ENCODE measurements at places on chromosomes 1 and 21. TPM values are rescaled to one million over a fixed set of nuclear protein-coding genes. Genes with fewer than 3 reads are reported as not detected.

GRCh38 chr1:172144445-172145061 lies 275.9 kb upstream of the C1orf105 start:
- DNase-seq, result peak; percentile 81

DNA sequence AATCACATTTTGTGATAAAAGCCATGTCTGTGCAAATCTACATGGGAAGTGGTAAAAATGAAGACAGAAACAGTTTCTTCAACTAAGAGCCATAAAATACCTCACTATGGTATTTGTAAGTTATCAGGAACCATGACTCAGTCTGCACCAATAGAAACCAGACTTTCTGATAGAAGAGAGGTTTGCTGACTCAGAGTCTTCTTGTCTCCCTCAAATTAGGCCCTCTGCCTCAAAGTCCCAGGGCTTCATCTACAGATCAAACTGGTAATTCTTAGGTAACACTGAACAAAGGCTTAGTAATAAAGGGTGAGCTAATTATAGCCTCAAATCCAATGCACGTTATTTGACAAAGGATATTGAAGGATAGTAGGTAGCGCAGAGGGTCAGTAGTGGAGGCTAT lies 30.9 kb upstream of the SSX2IP start:
- no peak for DNase-seq

DNA sequence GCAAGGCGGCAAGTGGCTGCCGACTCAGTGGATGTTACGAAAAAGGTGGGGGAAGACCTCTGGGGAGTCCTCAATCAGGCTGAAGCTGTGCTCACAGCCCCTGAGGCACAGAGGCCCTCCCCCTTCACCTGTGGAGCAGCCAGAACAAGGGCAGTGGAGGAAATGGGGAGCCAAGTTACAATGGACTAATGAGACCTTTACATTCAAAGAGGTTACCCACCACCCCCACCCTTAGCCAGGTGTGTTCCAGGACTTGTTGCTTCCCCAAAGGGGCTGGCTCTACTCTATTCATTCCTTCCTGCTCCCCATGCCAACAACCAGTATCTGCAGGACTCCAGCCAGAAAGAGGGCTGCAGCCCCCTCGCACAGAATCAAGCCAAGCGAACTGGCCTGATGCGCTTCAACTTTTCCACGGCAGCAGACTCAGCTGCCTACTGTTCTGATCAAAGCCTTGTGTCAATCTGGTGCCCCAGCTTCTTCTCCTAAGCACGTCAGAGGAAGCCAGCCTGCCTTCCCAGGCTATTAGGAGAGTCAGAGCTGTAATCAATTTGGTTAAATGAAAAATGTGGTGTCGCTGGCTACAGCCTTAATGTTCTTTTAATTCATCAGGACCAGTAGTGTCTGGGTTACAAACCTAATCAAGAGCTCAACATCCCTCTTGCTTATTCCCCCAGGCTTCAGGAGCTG lies 1.8 kb upstream of the SYT2 start:
- DNase-seq, result no peak

CFHR1 gene
- 0.39 TPM for total RNA-seq

- DNase-seq, result no peak
Observed at GRCh38 chr1:95553595-95553994, 319.6 kb downstream of the RWDD3 start.

GRCh38 chr1:203763505-203763904 lies 1.5 kb upstream of the LAX1 start:
- no peak for DNase-seq

GRCh38 chr21:18164483-18164882 lies 80.2 kb upstream of the CHODL start:
- no peak for DNase-seq

OR6K3 gene
- total RNA-seq, result not detected

DNA sequence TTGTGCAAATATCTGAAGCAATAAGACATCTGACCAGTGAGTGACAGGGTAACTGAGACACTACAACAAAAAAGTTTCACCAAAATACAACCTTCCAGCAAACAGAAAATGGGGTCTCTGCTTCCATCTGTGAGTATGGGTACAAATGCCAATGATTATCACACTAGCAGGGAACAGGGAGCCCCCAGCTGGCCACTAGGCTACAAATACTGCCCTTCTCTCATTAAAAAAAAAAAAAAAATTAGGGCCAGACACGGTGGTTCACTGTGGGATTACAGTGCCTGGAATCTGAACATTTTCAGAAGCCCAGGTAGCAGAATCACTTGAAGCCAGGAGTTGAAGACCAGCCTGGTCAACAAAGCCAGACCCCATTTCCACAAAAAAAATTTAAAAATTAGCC lies 48.4 kb upstream of the EDARADD start:
- no peak for DNase-seq

GRCh38 chr1:173039626-173040025 lies 11.1 kb downstream of the TNFSF18 start:
- no peak for DNase-seq

GRCh38 chr21:43992121-43992520 lies 20.0 kb upstream of the TRAPPC10 start:
- DNase-seq, result no peak

GRCh38 chr1:213070406-213070805 lies 19.4 kb downstream of the RPS6KC1 start:
- DNase-seq, result peak; percentile 77

GRCh38 chr1:26616881-26617280 lies 78.9 kb upstream of the ARID1A start:
- DNase-seq, result no peak

DNA sequence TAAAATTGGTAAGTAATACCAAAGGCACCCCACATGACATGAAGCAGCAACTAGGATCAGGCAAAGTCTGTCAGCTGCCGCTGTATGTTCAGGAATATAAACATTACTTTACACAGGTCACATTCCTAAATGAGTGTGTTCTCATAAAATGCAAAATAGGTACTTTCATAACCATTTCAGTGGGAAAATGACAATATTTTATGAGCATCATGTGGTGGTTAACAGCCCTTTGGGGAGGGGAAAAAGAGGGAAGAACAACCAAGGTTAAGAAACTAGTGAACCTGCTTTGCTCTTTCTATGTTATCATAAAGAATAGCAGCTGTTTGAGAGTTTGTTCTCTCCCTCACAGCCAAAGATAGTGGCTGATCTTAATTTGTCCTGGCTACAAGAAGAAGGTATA lies 105.4 kb upstream of the LBR start:
- DNase-seq, result no peak

GRCh38 chr1:208851366-208851765 lies 607.2 kb upstream of the PLXNA2 start:
- DNase-seq, result no peak

GRCh38 chr1:96521994-96522760 lies 199.4 kb upstream of the PTBP2 start:
- no peak for DNase-seq

- DNase-seq, result no peak
Observed at GRCh38 chr1:159851407-159851806, 11.1 kb downstream of the VSIG8 start.

- no peak for DNase-seq
Observed at GRCh38 chr1:172488393-172488792, 44.5 kb upstream of the PIGC start.

GRCh38 chr1:87305762-87306161 lies 22.9 kb upstream of the LMO4 start:
- DNase-seq, result no peak

DNA sequence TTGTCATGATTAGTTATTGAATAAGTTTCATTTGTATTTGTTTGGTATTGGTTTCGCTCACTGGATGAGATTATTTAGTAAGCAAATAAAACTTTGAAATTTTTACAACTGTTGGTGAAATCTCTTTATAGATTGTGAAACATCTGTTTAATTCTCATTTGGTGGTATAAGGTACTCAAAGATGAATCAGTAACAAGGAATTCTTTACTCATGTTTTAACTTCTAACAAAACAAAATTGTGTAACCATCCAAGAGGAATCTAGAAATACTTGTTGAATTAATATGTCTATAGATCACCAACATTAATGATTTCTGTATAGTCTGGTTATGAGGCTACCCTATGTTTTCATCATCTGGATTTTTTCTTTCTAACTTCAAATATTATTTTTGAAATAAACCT lies 62.8 kb upstream of the USP25 start:
- DNase-seq, result no peak

- DNase-seq, result no peak
Observed at GRCh38 chr1:193281894-193282293, 95.5 kb upstream of the B3GALT2 start.

- no peak for DNase-seq
Observed at GRCh38 chr1:53987880-53988279, 30.1 kb downstream of the LDLRAD1 start.

DNA sequence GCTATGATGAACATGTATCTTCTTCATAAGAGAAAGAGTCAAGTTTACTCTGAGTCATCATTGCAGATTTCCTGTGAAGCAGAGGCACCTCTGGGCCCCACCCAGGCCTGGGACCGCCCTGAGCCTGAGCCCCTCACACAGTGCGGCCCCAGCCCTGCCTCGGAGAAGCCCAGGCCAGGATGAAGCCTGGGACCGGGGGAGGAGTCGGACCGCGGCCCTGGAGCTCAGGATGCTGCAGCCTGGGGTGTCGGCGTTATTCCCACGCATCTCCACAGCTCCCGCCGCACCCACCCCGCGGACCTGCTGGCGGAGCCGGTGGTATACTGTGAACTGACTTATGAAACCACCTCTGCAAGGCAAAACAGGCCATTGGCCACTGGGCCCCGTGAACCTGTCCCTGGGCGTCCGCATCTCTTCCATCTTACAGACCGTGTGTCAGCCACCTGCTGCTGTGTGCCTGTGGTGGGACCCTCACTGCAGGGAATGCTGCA lies 2.4 kb upstream of the COL6A1 start:
- DNase-seq, result no peak

ADGRB2 gene
- total RNA-seq, result 3.5 TPM

GRCh38 chr1:107952989-107953388 lies 12.0 kb downstream of the VAV3 start:
- DNase-seq, result no peak

- no peak for DNase-seq
Observed at GRCh38 chr1:31507676-31508530, 68.4 kb upstream of the TINAGL1 start.

DNA sequence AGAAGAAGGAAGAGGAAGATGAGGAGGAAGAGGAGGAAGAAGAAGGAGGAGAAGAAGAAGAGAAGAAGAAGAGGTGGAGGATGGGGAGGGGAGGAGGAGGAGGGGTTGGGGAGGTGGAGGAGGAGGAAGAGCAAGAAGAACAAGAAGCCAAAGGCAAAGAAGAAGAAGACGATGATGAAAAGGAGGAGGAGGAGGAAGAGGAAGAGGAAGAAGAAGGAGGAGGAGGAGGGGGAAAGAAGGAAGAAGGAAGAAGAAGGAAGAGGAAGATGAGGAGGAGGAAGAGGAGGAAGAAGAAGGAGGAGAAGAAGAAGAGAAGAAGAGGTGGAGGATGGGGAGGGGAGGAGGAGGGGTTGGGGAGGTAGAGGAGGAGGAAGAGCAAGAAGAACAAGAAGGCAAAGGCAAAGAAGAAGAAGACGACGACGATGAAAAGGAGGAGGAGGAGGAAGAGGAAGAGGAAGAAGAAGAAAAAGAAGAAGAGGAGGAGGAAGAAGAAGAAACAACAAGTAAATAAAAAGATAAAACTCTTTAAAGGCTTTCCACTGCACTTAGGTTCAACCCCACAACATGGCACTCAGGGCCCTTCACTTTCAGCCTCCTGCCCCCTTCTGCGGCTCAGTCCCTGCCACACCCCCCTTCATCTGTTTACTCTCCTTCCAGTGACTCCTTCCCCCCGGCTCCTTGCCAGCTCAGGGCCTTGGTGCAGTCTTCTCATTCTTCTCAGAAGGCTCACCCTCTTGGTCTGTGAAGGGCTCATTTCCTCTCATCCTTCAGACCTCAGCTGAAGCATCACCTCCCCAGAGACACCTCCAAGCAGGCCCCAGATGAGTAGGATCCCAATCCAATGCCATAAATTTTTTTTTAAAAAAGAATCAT lies 114.0 kb downstream of the KCNN3 start:
- no peak for DNase-seq

DNA sequence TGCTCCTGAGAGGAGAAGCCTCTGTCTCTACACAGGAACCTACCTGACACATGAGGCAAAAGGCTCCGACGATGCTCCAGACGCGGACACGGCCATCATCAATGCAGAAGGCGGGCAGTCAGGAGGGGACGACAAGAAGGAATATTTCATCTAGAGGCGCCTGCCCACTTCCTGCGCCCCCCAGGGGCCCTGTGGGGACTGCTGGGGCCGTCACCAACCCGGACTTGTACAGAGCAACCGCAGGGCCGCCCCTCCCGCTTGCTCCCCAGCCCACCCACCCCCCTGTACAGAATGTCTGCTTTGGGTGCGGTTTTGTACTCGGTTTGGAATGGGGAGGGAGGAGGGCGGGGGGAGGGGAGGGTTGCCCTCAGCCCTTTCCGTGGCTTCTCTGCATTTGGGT lies 3.9 kb upstream of the ACKR1 start:
- DNase-seq, result no peak

CENPF gene
- 65.5 TPM for total RNA-seq

DNA sequence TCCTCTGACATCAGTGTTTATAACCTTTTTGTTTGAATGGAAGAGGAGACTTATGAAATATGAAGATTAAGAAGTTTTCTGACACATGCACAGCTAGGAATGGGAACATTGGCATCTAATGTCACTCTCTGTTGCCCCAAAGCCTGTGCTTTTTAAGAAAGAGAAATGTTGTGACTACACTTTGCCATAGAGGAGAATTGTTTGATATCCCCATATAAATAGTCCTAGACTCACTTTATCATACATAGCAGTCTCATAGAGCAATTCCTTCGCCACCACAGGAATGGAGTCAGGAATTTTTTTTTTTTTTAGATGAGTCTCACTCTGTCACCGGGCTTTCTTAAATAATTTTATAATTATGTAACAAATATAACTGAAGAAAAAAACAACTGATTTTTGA lies 1.5 kb downstream of the KRTAP21-3 start:
- no peak for DNase-seq

ASTN1 gene
- 0.43 TPM for total RNA-seq

DNA sequence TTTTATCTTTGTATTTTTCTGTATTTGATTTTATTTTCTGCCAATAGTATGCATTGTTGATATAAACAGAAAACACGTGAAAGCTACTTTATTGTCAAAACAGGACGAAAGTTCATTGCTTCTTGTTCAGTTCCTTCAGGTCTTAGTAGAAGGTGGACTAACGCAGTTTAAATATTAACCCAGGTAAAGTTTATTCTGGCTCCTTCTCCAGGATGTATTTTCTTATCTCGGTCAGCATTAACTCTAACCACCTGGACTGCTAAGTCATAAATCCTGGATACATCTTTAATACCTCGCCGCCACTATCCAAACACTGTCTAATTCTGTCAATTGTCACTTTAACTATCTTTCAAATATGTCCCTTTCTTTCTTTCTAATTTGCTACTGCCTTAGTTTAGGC lies 5.7 kb upstream of the SOAT1 start:
- no peak for DNase-seq

- no peak for DNase-seq
Observed at GRCh38 chr21:45910548-45911221, 70.9 kb upstream of the COL6A1 start.

OR6Y1 gene
- total RNA-seq, result not detected

LAMC2 gene
- not detected for total RNA-seq
